ENCODE measurements at places on chromosomes 4 and X.

- no peak for DNase-seq
These were observed 1.8 kb downstream of the CPZ start for GRCh38 chr4:8594097-8595038.

GRCh38 chrX:105910563-105911105 lies 88.3 kb downstream of the NRK start:
- DNase-seq = no peak

GRCh38 chr4:164571593-164572390 lies 182.1 kb upstream of the SMIM31 start:
- DNase-seq = no peak

DNA sequence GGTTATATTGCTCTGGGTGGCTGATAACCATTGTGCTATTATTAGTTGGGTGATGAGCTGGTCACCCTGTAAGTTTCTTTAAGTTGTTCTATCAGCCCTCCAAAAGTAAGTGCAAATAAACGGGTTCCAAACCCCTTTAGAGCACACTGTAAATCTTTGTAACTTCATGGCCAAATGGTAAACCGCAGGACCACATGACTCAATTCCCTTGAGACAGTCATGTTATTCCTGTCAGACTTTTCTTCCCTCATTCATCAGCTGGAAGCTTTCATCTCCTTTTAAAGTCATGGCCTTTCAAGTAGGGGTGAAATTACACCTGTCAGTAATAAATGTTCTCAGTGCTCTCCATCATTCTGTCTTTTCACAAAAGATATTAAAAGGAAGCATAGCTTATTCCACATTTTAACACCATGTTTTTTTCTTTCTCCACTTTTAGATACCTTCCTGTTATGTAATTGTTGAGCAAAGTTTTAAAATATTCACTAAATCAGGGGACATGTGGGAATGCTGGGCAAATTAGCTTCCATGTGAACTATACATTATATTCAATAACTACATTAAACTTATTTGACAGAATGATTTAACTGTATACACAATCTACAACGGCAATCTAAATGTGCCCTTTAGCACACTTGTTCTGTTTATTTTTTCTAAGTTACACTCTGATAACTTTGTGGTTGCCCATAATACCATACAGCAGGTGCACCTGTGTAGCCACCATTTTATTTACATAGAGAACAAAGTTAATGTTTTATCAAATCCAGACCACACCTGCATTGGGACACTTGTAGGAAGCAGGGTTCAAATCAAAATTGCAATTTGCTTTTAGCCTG lies 275.5 kb downstream of the CFAP299 start:
- DNase-seq = no peak

DNA sequence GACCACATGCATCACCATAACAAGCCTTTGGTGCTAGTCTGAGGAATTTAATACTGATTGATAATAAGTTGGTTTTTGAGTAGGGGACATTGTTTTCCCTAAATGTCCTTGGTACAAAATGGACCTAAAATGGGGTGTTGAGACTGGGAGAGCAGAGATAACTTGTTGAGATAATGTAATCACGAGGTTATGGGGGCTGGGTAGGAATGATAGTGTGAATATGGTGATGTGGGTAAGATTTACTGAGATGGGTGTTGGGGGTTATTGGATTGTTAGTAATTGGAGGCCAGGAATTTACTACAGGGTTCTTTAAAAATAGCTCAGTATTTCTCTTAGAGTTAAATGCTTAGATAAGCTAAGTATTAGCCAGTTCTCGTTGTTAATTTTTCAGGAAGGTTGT lies 3.9 kb downstream of the BMP2K start:
- no peak for DNase-seq

DNA sequence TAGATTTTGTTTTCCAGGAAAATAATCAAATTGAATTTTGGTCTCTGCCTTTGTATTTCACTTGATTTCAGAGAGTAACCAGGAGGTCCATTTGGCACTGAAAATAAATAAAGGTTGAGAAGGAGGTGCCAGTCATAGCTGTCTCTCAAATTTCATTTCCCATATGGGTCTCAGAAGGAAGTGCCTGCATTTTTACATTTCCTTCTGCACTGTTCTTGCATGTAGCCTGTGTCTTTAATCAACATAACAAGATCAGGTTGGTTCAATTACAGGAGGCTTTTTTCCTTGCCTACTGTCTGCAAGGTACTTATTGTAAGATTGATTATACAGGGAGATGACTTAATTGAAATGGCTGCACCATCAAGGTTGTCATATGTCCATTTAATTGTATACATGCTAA lies 15.7 kb downstream of the LRRC66 start:
- no peak for DNase-seq

DNA sequence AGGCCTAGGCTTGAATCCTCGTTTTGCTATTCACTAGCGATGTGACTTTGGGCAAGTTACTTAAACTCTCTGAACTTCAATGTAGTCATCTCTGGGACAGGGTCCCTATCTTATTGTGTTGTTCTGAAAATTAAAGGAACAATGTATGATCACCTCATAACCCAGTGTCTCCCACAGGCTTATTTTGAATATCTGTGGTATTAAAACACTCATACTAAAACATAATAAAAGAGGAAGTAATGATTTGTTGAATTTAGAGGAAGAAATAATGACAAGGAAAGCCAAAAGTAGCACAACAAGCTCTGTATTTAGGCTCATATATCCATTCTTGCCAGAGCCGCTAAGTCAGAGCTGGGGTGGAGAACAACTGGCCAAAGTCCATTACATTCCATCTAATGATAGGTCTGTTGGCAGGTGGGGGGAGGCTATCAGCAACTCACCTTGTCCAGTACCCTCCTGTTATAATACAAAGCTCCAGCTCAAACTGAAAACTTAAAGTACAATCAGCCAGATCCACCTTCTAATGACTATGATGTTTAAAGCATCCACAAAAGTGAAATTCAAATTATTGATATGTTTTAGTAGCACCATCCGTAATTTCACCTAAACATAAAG lies 64.5 kb upstream of the LSM6 start:
- DNase-seq = no peak

GRCh38 chr4:6446538-6447451 lies 25.6 kb downstream of the PPP2R2C start:
- no peak for DNase-seq

GRCh38 chr4:82780752-82781231 lies 17.8 kb downstream of the SCD5 start:
- DNase-seq = peak; percentile 38

DNA sequence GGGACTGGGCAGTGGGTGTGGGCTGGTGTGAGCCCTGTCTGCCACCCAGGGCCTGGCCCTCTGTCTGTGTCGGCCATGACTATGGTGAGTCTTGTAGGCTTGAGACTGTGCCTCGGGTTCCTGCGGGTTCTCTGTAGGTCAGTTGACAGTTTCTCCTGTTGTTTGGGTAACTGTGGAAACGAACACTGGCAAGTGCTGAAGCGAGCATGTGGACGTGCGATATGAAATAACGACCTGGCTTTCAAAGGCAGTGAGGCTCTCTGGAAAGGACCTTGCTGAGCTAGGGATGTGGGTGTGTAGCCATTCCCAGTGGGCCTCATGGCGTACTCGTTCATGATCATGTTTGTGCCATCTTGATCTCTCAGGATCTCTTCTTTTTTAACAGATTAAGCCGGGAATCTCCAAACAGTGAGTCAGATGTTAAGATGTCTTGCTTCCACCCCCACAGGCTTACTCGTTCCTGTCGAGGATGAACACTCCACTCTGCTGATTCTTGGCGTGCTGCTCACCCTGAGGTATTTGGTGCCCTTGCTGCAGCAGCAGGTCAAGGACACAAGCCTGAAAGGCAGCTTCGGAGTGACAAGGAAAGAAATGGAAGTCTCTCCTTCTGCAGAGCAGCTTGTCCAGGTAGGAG lies 41.3 kb downstream of the HTT start:
- no peak for DNase-seq

Measured in omental fat pad (tissue), 4 donors.